Hematopoietic multipotent progenitor cell (in vitro differentiated cells): ENCODE measurements at places on chromosomes 7 and 10.

GRCh38 chr10:91642831-91643692 is 10.2 kb upstream of the PPP1R3C start:
- no peak for DNase-seq

DNA sequence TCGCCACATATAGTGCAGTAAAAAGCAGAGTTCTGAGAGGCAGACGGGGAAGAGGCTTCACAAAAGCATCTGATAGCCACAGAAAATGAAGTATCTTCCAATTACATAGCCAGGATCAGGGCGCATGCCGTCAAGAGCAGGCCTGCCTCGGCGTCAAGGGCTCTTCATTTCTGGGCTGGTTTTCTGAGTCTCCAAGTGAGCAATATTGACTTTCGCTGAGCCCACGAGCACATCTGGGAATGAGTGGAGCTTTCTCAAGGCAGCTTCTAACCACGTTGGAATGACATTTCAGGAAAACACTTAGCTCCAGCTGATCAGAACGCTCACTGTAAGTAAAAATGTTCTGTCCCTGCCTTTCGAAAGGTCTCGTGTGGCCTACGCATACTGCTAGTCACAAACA is 51.9 kb downstream of the CLRN3 start:
- DNase-seq = no peak

DNA sequence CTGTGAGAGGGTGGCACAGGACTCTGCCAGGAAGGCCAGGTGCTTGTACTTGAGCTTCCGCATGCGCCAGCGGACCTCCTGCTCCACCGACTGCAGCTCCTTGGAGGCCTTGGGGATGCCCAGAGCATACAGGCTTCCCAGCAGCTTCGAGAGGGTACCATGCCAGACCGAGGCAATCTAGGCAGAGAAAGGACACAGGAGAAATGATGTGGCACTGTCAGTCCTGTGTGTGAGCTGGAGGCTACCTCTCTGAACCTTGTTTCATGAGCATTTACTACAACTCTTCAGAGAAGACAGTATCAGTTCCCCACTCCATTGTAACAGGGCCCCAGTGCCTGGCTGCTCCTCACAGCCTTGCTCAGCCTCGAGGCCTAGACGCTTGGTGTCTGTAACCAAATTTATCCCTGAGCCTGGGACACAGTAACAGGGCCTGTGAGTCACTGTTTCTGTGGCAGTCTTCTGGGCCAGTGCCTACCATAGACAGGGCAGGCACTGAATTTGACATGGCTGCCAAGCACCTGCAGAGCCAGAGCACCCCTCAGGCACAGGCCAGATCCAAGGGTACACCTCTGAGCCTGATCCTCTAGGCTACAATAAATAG is 5.8 kb downstream of the TBRG4 start:
- DNase-seq = no peak

DNA sequence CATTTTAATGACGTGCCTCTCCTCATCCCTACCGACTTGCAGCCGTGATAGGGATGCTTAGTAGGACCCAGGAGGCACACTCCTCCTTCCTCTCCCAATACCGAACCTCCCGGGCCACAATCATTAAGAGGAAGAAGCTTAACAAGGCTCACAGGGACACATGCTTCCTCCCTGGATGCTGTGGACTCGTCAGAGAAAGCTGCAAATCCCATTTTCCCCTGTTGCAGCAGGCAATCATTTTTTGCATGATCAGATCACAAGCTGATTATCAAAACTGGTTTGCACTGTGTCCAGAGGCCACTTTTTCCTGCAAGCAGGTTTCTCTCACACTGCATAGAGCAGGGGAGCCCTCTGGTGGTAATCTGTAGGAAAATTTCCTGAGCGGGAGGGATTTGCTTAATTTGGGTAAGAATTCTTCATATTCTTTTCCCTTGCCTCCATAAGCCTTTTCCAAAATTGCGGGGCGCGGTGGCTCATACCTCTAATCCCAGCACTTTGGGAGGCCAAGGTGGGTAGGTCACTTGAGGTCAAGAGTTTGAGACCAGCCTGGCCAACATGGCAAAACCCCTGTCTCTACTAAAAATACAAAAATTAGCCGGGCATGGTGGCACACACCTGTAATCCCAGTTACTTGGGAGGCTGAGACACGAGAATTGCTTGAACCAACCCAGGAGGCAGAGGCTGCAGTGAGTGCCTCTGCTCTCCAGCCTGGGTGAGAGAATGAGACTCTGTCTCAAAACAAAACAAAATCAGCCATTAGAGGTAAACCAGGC is 16.1 kb upstream of the LAMB4 start:
- peak; percentile 84 for DNase-seq

DNA sequence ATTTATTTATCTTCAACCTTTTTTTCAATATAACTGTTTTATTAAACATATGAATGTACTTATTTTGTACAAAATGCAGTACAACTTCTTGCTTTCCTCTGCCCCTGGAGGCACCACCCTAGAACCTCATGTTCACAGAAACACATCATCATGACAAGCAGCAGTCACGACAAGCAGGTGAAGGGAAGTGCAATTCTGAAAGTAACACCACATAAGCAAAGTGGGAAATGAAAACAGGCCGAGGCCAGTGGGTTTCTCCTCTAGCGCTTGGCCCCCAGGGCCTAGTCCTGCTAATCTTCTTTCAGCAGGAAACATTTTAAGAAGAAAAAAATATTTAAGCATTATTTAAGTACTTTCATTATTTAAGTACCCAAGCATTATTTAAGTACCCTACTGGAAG is 598.1 kb downstream of the SH2D4B start:
- DNase-seq = no peak

DNA sequence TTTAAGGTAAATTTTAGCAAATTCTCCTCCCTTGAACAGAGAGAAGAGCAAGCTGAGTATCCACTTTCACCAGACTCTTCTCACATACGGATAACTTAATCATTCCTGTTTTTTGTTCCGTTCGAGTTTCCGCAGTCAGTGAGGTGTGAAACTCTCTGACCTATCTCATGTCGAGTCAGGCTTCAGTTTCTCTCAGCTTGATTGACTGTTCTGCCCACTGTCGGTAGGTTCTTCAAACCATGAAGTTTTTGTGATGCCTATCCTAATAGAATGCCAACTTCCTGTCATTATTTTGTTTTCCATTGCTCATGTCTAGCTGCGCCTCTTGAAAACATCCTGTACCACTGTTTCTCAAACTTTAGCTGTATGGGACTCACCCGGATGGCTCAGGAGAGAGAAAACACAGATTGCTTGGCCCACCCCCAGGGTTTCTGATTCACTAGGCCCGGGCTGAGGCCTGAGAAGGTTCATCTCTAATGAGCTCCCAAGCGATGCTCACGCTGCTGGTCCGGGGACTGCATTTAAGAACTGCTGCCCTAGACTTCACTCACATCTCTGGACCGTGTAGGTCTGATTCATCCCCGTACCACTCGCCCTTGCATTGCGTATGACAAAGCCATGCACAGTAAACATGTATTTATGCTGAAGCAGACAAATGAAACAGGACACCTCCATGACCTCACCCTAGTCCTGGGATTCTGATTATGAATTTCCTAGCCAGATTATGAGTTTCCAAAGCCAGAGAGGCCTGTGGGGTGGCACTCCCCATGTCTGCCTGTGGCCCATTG is 208.4 kb upstream of the AGK start:
- DNase-seq = no peak

GRCh38 chr7:71905821-71906220 is 506.3 kb downstream of the CALN1 start:
- DNase-seq = no peak

DNA sequence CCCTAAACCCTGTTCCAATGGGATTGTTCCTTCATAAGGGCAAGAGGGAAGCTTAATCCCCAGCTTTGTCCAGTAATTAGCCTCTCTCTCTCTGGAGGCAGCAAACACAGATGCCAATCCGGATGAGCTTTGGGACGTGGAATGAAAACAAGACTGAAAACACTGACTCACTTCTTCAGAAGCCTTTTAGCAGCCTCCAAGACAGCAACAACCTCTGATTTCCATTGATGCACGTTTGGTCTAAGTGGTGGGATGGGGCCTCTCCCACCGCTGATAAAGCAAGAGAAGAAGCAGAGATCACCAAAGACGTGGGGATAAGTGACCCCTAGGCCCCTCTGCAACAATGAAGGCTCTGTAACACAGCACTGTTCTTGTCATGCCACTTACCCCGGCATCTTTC is 5.8 kb upstream of the GFRA1 start:
- DNase-seq = no peak

- no peak for DNase-seq
Measured at GRCh38 chr7:151690606-151691005, 170.9 kb upstream of the RHEB start.

DNA sequence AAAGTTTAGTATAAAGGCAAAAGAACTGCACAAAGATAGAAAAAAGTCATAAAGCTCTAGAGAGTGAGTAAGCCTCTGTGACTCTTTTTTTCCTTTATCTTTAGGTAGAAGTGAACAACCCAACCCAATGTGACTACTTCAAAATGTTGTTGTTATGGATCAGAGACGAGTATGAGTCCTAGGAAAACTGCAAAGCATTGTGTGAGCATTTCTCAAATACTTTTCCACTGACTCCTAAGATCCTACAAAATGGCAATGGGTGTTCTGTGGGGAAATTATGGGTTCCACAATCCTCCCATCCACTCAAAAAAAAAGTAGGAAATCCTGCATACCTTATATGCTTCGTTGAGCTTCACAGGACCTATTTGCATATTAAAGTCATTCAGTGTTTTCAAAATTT is 177.1 kb downstream of the DGKI start:
- no peak for DNase-seq

- DNase-seq = no peak
Measured at GRCh38 chr10:102710609-102711008, 3.6 kb downstream of the ARL3 start.

DNA sequence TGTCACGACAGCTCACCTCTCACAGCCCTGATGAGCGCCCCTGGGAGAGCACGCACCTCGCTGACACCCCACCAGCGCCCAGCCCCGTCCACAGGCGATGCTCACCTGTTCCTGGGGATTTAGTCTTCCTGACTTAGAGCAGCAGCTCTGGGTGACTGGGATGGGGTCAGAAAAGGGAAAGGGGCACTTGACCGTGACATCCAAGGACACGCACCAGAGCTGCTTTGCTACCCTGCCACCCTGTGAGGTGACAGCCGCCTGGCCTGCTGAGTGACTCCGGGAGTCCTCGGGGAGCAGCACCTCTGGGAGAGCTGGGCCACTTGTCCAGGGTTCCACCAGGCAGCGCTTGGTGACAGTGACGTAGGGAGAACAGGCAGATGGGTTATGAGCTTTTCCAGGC is 148.2 kb downstream of the PRKAG2 start:
- DNase-seq = no peak

DNA sequence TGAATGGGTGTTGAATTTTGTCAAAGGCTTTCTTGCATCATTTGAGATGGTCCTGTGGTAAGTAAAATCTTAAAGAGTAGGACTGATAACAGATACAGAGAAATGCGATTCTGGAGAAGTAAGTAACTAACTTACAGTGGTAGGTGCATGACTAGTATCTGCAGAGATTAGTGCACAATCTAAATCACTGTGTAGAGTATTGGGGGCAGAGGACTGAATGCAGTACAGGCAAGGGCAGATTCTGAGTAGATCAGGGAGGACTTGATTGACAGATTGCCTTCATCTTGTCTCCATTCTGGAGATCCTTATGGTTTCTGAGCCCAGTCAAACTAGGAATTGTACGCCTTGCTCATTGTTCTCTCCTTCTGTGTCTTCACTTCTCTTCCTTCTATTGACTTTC is 736.0 kb downstream of the AUTS2 start:
- no peak for DNase-seq

DNA sequence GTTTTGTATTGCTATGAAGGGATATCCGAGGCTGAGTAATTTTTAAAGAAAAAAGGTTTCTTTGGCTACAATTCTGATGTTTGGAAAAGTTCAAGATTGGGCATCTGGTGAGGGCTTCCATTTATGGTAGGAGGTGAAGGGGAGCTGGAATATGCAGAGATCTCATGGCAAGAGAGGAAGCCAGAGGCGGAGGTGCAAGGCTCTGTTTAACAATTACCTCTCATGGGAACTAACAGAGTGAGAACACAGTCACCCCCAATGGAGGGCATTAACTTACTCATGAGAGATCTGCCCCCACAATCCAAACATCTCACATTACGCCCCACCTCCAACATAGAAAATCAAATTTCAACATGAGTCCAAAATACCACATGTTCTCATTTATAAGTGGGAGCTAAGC is 62.0 kb downstream of the AKR1D1 start:
- no peak for DNase-seq

DNA sequence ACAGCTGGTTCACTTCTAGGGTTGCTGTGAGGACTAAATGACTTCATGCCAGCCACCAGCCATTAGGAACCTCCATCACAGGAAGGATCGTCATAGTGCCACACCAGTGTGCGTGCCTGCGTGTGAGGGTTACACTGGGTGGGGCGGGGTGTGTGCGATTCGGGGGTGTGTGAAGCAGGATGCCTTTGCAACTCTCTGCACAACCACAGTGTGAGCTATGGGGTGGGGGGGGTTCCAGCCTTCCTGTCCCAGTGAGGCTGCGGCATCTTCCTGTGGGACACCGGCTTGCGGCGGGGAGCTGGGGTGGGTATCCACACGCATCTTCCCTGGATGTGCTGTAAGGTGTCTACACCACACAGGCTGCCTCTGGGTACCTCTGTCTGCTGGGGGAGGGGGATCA is 6.9 kb upstream of the ELFN1 start:
- DNase-seq = no peak

GRCh38 chr7:146096994-146097393 is 19.6 kb upstream of the CNTNAP2 start:
- no peak for DNase-seq

- no peak for DNase-seq
Measured at GRCh38 chr7:2926120-2926895, 82.2 kb upstream of the GNA12 start.

DNA sequence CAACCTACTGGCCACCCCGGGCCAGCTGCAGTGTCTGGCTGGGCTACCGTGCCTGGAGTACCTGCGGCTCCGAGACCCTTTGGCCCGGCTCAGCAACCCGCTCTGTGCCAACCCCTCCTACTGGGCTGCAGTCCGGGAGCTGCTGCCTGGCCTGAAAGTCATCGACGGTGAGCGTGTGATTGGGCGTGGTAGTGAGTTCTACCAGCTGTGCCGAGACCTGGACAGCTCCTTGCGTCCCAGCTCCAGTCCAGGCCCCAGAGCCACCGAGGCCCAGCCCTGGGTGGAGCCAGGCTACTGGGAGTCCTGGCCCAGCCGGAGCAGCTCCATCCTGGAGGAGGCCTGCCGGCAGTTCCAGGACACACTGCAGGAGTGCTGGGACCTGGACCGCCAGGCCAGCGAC is 4.2 kb downstream of the RARRES2 start:
- no peak for DNase-seq

GRCh38 chr7:68706291-68706690 is 892.0 kb upstream of the AUTS2 start:
- no peak for DNase-seq
